ENCODE measurements at places on chromosomes 7 and 10.

- no peak for DNase-seq
Observed at GRCh38 chr7:91082852-91083495, 181.3 kb upstream of the FZD1 start.

DNA sequence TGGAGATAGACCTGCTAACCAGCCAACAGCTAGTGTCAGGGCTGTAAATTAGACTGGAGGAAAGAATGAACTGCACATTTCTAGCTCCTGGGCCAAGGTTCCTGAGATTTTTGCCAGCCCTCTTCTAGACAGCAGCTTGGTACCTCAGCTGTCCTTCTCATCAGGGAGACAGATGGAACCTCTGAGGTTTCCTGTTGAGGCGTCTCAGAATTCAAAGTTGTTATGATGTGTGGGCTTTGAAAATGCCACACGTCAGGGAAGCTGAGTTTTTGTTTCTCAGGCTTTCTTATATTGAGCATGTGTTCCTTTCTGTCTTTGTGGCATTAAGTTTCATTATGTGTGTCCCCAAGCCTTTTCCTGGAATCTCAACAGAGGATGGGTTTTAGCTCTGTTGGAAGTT, 736.6 kb downstream of the AUTS2 start:
- DNase-seq = no peak

DNA sequence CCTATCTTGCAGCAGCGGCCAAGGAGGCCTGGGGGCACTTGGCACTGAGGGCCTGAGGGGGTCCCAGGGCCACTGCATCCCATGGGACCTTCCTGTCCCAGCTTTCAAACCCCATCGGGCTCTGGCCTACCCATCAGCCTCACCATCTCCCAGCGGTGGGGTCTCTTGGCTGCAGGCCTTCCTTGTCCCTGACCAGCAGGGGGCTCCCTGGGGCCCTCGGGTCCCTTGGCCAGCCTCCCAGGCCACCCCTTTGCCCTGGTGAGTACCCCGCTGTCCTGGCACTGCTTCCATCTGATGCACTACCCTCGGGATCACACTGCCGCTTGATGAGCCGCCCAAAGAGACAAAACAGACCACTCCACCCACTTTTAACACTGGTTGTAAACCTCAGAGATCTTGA, 43.5 kb downstream of the YKT6 start:
- no peak for DNase-seq

GRCh38 chr7:146772601-146773000, 656.0 kb downstream of the CNTNAP2 start:
- DNase-seq = no peak

DNA sequence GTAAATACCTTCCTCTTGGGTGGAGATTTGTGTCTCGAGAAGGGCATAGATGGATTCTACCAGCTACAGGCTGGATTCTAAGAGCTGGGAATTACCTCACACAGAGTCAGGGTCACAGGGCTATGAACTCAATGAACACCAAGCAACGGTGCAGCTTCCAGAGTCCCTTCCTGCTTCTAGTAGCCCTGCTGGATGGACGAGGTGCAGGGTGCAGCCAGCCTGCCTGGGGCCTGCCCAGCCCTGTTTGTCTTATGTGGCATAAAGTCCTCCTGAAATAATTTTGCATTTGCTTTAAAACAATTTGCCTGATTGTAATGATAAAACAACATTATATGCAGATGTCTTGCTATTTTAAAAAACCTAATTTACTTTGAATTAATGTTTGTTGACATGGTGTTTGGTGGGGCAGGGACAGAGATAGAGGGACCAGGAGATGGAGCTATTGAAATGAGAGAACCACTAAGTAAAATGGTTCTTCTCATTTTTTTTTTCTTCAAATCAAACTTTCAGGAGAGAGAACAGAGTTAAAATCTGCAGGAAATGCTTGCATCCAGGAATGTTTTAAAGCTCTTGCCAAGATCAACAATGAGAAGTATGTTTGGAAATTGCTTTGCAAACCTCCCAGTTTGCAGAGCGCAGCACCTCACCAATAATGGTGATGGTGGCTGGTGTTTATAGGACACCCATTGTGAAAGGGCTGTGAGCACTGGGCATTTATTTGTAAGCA, 305.4 kb upstream of the PODXL start:
- no peak for DNase-seq

GRCh38 chr7:405489-406211, 114.0 kb downstream of the PDGFA start:
- no peak for DNase-seq

GRCh38 chr10:132848951-132849545, 63.1 kb upstream of the NKX6-2 start:
- DNase-seq = no peak

DNA sequence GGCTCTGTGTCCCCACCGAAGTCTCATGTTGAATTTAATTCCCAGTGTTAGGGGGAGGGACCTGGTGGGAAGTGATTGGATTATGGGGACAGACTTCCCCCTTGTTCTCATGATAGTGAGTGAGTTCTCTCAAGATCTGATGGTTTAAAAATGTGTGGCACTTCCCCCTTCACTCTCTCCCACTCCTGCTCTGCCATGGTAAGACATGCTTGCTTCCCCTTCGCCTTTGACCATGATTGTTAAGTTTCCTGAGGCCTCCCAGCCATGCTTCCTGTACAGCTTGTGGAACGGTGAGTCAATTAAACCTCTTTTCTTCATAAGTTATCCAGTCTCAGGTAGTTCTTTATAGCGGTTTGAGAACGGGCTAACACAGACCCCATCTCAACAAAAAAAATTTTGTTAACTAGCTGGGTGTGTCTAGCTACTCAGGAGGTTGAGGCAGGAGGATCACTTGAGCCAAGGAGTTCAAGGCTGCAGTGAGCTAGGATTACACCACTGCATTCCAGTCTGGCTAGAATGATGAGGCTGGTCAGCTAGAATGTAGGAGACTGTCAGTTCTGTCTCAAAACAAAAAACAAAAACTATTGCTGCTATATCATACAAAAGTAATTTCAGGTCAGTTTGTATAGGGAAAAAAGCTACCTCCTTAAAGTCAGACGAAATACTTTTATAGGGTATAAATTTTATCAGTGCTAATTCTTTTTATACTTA, 57.7 kb downstream of the ATAD1 start:
- DNase-seq = no peak

DNA sequence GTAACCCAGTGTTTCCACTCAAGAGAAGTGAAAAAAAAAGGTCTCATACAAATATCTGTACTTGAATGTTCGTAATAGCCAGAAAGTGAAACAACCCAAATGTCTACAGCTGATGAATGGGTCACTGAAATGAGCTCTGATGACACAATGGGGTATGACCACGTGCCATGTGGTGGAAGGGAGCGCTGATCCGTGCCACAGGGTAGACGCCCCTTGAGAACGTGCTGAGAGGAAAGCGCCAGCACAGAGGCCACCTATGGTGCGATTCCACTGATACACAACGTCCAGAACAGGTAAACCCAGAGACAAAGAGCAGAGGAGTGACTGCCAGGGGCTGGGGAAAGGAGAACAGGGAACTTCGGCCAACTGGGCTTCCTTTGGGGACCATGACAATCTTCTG, 50.3 kb downstream of the MAD1L1 start:
- DNase-seq = no peak

DNA sequence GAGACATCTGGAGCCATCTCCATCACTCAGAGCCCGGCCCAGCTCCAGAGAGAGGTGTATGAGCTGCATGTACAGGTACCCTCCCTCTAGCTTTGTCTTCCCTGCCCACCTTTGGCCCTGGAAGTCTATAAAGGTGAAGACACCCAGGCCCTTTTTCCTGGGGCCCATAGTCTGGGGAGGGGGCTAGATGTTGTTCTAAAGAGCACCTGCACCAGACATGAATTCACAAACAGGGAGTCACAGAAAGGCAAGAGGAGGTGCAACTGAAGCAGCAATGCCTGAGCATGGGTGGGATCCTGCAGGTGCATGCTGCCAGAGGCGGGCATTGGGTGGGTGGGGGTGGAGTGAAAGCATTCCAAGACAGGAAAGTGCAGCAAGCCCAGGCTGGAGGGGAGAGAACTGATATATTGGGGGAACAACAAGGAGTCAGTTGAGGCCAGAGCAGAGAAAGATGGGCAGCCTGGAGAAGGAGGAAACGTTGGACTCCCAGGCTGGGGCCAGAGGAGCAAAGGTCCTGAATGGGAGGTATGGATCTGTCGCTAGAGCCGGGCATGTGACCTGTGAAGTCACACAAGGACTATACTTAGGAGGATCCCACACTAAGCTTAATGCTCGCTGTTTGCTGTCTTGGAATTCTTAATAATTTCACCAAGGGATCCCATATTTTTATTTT, 11.7 kb downstream of the CDHR1 start:
- peak; percentile 51 for DNase-seq

- no peak for DNase-seq
Observed at GRCh38 chr7:71769326-71769725, 637.4 kb downstream of the GALNT17 start.

DNA sequence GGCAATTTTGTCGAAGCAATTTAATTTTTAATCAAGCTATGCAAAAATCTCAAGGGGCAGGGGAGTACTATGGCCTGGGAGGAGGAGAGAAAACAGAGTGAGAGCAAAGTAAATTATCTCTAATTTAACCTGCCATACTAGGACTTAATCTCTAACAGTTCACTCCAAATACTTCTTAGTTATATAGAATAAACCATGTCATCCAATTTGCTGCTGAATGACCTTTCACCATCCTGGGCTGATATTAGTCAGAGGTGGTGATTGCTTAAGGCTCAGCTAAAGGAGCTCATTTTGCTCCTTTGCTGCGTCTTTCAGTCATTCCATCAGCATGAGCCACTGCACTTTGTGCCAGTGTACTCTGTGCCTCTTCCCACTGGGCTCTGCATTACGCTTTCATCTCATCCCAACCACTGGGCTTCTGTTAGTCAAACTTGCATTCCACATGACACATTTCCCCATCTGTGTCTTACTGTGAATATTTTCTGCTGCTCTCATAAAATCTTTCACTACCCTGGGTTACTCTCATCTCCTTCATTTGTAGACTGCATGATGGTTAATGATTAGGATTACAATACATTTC, 84.3 kb downstream of the CD36 start:
- DNase-seq = no peak

- DNase-seq = peak; percentile 25
Observed at GRCh38 chr7:544338-545221, 24.9 kb upstream of the PDGFA start.

- no peak for DNase-seq
Observed at GRCh38 chr7:46880508-46881196, 701.3 kb downstream of the TNS3 start.

DNA sequence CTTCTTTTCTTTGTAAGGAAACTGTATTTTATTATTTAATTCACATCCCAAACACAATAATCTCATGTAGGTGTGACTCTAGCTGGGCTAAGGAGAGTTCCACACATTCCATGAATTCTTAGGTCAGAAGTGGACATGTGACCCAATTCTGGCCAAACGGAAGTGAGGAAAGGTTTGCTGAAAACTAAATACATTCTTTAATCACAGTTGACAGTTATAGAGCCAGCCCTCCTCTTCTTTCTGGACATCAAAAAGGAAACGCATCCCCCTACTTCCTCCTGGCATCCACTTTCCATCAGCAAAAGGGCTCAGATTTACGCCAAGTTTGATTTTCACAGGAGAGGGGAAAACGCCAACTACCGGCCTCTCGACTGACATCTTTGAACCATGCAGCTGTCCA, 774.4 kb upstream of the POM121L12 start:
- no peak for DNase-seq

DNA sequence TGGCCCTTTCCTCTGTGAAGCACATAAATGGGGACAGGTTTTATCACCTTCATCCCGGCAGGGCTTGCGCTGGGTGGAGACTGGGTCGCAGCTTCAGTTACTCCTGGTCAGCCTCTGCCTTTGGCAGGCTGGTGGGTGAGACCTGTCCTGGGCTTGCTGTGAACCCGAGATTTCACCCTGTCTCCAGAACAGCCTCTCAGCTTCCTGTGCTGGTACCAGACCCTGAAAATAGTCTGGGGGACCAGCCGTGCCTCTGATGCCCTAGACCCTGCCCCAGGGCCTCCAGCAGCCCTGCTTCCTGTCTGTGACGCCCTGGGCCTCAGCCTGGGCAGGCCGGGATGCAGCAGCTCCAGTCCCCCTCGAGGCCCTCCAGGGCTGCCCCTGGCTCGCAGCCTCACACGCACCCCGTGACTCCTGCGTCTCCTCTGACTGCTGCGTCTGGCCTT, 13.2 kb upstream of the PWWP2B start:
- DNase-seq = peak; percentile 52

DNA sequence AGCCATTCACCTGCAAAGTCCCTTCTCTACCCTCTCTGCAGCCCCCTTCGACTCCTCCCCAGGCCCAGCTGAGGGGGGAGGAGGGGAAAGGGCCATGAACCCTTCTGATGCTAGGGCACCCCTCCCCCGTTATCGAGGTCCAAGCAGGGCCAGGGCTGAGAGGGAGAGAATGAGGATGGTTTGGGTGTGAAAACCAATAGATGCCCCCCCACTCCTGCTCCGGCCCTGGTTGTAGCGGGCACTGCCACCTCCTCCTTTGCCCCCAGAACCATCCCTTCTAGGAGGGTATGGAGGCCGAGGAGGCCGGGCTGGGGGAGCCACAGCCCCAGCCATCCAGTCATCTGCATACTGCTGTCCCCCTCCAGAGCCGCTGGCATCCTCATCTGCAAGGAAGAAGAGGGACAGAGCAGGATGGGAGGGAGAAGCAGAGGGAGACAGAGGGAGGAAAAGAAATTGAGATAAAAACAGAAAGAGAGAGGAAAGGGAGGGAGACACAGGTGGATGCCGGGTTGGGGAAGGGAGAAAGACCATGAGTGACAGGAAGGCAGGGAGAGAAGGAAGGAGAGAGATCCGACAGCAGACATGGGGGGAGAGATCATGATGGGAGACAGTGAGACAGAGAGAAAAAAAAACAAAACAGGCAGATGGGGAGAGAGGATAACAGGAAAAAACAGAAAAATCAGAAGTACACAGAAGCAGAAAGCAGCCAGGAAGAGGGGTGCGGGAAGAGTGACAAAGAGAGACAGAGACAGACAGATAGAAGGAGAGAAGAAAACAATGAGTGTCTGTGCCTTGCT, 1.9 kb upstream of the GAL3ST4 start:
- DNase-seq = no peak

DNA sequence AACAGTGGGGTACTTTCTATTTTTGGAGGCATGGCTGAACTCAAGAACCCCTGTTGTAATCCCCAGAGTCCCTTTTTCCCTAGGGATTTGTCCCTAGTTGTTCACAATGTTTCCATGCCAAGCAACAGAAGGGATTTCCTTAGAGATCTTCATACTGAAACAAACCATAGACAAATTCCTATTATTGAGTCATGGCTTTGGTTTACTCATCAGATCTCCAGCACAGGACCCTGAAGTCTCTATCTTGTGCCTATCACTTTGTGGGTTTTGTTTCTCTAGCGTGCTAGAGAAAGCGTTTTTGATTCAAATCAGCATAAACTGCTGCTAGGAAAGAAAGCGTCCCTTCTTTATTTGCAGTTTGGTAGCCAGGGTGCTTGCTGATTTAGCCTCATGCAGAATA, 165.0 kb downstream of the BAMBI start:
- no peak for DNase-seq

- no peak for DNase-seq
Observed at GRCh38 chr7:103871473-103871872, 118.0 kb downstream of the RELN start.

GRCh38 chr10:104351061-104351702, 2.5 kb upstream of the CFAP58 start:
- DNase-seq = no peak
